ENCODE measurements at places on chromosomes 7 and 10.
A peak's percentile ranks its signal among the peaks of the same experiment; 100 is the strongest.

DNA sequence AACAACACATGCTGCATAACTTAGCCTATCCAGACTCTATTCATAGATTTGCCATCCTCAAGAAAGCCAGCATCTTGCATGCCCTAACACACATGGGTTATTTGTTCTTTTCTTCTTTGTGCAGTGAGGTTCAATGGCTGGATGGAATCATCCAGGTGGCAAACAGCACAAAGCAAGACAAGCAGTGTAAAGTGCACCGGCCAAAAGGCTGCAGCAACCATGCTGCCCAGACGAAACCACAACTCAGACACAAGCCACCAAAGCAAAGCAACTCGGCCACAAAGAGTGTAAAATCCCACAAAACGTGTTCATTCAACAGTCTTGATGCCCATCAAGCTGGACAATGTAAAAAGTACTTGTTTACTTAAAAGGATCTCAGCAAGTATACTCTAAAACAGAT, 76.9 kb downstream of the PIP4K2A start:
- DNase-seq = no peak

GRCh38 chr10:121448766-121449421, 149.3 kb downstream of the FGFR2 start:
- DNase-seq = no peak

GRCh38 chr7:16455591-16455990, 9.9 kb downstream of the SOSTDC1 start:
- DNase-seq = no peak

- DNase-seq = no peak
Observed at GRCh38 chr10:4170633-4171314, 385.8 kb upstream of the KLF6 start.

DNA sequence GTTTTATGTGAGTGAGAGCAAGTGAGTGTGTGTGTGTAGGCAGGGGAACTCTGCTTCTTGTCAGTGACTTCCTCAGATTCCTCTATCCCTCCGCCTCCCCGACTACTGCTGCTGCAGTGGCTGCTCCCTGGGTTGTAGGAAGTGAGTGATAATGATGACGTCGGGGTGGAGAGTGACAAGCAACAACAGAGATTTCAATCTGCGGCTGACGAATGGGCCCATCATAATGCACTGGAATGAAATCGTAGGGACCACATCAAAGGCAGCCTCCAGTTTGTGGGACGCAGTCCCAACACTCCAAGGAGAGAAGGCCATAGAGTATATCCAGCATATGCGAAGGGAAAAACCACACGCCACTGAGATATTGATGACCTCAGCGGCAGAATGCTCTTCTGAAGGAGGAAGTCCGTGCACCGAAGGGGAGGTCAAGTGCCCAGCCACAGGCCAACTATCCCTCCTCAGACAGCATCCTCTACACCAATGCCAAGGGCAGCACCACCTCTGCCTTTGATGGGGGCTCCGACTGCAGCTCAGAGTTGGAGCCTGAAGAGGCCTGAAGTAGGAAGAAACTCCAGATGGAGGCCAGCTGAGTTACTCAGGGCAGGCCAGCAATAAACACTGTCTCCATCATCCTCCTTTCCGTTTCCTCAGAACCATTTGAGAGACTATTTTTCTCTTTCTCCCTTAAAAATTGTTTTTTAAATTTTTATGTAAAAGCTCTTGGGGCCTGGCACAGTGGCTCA, 11.3 kb upstream of the STMP1 start:
- DNase-seq = peak; percentile 6

DNA sequence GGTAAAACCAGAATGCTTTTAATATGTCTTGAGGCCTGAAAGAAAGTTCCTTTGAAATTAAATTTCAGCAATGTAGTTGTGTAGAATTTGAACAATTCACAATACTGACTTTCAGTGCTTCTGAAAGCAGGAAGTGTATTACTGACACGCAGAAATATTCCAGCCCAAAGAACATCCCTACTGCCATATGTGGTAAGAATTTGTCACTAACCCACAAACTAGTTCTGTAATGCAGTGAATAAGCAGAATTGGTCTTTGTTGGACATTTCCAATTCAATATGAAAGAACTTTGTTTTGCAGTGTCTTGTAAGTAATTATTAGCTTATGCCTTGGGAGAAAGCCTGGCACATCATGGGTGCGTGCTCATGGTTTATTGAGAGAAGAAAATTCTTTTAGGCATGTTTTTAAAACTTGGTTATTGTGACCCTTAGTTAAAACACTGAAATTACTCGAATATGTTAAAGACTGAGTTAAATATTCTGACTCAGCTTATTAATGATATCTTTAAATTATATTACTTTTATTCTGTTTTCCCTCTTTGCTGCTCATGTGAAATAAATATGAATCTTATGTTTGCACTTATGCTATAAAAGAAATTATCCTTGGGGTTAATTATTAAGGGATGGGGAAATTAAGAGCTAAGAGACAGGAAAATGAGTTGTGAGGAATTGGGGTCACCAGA, 33.4 kb downstream of the PTPN12 start:
- peak; percentile 28 for DNase-seq

GRCh38 chr10:23035569-23035968, 59.8 kb upstream of the MSRB2 start:
- no peak for DNase-seq

- DNase-seq = no peak
Observed at GRCh38 chr10:27138277-27138676, 15.9 kb downstream of the YME1L1 start.
